ENCODE measurements at places on chromosomes 13 and 19.

DNA sequence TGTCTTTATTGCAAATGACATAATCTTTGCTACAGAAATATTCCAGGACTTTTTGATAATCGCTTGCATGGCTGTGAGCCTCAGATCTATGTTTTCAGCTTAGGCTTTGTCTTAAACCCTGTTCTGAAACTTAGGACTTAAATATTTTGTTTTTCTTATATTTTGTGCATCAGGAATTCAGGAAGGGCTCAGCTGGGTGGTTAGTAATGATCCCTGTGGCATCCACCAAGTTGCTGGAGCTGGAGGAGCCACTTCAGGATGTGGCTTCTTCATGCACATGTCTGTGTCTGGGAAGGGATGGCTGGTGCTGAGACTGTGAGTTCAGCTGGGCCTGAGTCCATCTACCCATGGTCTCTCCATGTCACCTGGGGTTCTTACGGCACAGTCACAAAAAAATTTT, 48.9 kb upstream of the LRCH1 start:
- no peak for DNase-seq

DNA sequence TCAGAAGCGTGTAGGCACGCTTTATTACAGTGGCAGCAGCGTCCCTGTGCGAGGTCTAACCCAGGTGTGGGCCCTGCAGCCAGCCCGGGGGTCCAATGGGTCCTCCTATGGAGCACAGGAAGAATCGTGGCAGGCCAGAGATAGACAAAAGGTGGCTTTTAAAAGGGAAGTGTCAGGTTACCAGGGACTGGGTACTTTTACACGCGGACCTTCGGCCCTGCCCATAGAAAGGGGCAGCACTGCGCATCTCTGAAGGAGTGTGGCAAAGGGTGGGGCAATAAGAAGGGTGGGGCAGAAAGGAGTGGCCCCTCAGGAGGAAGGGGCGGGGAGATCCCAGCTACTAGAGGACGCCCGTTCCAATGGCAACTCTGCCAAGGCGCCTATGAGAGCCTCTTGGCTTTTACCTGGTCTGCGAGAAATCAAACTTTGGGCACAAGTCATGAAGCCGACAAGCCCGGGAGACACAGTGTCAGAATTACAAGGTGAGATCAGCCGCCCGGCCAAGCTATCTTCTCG, 1419.8 kb downstream of the UQCRFS1 start:
- DNase-seq, result peak; percentile 63

GRCh38 chr13:101944521-101944920, 457.3 kb downstream of the FGF14 start:
- no peak for DNase-seq

DNA sequence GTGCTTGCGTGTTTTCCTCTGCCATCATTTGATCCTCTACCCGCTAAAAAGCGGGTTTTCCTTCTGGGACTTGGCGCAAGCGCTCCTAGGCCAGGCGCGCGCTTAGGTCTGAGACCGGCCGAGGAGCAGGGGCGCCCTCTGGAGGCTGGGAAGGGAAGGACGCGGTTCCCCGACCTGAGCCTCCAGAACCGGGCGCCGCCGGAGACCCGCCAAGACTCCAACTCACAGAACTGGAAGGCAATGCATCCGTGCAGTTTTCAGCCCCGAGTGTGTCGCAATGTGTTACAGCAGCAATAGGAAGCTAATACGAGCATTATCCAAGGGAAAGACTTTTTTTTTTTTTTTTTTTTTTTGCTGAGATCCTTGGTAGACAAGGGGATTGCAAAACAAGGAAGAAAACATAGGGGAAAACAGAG, 190.9 kb downstream of the COL4A1 start:
- no peak for DNase-seq

- DNase-seq, result no peak
These were observed 541.0 kb upstream of the PCDH9 start for GRCh38 chr13:67771106-67771505.

- no peak for DNase-seq
These were observed 37.0 kb downstream of the ZNRF4 start for GRCh38 chr19:5492281-5492634.
